MV-4-11 (cell line): ENCODE measurements at places on chromosomes 5 and 9.

GRCh38 chr9:3768712-3769457, 243.1 kb upstream of the RFX3 start:
- no peak for DNase-seq

- no peak for DNase-seq
Observed at GRCh38 chr5:75588666-75589065, 22.6 kb upstream of the ANKDD1B start.

GRCh38 chr9:122991370-122991830, 42.1 kb upstream of the GPR21 start:
- peak; percentile 64 for DNase-seq

DNA sequence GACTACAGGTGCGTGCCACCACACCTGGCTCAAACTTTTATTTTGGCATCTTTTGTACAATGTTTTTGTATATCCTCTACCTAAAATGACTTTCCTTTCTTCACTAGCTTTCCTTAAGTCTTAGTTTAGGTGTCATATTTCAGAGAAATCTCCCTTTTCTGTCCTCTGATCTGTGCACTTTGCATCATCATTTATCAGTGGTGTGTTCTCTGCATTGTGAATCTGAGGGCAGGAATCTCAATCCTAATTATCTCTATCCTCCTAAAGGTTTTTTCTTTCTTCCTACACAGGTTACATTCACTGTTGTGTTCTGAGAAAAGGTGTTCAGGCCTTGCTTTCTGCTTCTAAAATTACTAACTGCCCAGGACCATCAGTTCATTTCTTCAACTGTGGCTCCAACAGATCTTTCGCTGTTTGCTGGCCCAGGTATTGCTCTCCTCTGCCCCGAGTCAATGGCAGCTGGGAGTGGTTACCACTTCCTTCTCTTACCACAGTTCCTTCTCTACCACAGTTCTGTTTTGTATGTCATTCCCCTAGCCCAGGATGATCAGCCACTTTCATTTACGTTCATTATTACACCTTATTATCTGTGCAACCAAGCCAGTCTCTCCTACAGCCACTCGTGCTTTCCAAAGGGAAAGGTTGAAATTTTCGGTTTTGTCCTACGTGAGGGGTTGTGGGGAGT, 14.0 kb downstream of the TGFBR1 start:
- DNase-seq: peak; percentile 69

DNA sequence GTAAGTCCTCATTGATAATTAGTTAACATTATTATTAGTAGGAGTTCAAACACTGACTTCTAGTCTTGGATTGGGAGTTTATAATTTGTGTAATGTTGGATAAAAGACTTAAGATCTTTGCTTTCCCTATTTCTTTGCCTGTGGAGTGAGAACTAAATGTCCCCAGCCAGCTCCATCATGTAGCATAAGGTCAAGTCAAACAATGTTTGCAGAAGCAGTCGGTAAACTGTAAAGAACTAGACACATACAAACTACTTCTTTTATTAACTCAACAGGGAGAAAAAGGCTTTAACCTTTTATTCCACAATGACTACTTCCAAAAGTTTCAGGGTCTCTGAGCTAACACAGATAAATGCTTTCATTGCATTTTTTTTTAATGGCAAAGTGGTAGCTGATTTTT, 192.3 kb downstream of the CTNND2 start:
- no peak for DNase-seq

- DNase-seq: no peak
Observed at GRCh38 chr9:133584559-133585476, 24.4 kb downstream of the FAM163B start.

- peak; percentile 89 for DNase-seq
Observed at GRCh38 chr5:43063721-43064171, 23.6 kb upstream of the ANXA2R start.

DNA sequence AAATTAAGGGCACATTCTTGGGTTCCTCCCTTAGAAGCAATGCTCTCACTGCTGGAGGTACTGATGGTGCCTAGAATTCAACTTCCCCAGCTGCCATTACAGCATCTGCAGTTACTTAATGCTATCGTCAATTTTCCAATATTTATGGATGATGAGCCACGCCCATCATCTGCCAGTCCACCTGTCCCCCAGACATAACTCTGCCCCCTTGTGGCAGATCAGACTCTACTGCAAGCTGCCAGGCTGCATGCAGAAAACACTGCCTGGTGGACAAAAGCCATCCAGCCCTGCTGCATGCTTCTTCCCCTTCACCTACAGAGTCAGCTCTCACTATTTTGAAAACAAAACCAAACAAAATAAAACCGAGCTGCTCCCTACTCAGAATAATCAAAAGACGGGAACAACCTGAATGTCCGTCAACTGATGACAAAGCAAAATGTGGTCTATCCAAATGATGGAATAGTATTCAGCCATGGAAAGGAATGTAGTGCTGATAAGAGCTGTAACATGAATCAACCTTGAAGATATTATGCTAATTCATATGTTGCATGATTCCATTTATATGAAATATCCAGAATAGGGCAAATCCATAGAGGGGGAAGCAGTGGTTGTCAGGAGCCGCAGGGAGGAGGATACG, 66.4 kb downstream of the RETREG1 start:
- DNase-seq: peak; percentile 22

- DNase-seq: no peak
Observed at GRCh38 chr5:139426203-139426885, 13.0 kb downstream of the DNAJC18 start.

DNA sequence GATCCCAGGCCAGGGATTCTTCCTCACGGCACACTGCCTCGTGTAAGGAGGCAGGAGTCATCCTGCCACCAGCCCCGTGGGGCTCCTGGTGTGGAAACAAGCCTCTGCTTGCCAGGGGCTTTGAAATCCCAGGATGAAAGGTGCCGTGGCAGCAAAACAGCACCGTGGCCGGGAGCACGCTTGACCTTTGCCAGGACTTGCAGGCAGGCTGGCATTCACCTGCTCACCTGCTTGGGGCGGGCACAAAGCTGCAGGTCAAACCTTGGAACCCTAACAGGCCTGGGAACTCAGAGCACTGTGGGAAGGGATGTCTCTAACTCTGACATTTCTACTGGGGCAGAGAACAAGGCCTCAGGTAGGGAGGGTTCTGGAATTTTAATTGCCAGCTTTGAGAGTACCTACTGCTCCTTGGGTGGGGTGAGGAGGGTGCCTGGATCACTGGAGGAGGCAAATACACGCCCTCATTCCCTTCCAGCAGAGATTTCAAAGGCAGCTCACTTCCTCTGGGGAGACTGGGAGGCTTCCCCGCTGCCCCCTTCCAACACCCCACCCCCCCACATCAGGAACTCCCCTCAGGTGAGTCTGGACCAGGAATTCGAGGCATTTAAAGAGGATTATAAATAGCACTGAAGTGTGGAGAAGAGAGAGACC, 45.6 kb upstream of the STXBP1 start:
- no peak for DNase-seq

DNA sequence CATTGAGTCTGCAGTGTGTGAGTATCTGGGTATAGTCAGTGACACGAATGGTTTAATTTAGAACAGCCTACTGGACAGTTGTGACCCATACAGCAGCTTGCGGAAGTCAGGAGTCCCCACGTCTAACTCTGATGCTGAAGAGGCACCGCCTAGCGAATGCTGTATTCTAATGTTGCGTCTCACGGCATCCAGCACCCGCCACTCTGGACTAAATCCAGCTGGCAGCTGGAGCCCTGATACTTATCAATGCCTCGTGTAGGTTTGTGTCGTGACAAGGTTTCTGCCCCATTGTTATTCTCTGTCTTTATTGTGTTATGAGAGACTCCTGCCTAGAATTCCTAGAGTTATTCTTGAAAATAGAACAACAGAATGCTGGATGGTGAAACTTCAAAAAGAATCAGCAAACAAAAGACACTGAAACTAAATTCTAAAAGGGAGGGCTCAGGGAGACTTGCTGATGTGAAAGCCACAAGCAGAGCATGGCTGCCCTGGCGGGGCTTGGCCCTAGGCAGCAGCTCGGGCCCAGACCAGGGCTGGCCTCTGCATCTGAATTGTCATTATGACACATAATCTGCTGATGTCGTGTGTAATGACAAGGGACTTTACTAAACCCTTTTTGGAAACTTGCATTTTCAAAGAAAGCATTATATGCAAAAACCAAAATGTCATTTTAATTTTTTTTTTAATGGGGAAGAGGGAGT, 123.5 kb upstream of the ICE1 start:
- DNase-seq: no peak

DNA sequence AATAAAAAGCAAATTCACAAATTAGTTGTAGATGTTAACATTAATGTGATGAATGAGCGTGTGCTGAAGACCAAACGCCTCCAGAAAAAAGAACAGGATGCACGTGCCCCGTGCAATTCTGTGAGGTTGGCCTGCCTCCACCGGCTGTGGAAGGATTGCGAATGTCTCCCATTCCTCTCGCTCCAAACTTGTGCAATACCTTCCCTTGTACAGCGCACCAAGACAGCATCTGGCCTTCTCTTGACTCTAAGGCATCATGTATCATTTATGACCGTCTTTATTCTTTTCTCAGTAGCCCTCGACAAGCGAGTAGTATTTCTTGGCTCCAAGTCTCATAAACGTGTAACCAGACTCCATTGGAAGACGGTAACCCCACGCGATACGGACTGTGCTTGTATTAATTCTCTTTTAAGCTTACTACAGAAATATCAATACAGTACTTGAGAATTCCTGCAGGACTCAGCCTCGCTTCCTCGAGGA, 1.5 kb upstream of the TESK1 start:
- DNase-seq: peak; percentile 67

DNA sequence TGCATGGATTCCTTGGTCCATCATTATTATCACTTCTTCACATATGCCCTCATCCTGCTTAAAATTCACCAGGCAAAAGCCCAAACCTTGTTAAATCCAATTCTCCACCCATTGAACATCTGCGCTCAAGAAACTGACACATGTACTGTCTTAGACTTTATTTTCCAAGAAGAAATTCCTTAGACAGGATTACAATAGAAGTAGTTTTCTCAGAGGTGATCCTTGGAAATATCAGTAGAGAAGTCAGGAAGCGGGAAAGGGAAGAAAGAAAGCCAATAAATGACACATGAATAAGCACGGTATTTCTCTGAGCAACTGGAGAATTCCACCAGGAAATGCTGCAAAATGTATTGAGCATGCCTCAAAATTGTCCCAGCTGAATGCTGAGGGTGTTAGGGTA, 90.2 kb downstream of the FOXD1 start:
- no peak for DNase-seq
